ENCODE measurements at places on chromosomes 12 and 14. TPM values are rescaled to one million over a fixed set of nuclear protein-coding genes. Genes with fewer than 3 reads are reported as not detected.

Gene KERA
- total RNA-seq, result not detected

Gene SLC24A4
- total RNA-seq, result 0.06 TPM

Gene RFLNA
- total RNA-seq, result not detected

Gene IQSEC3
- not detected for total RNA-seq

Gene ADSS1
- total RNA-seq, result 41.1 TPM

Gene KLRC1
- total RNA-seq, result 0.29 TPM

Gene CLEC1A
- 0.49 TPM for total RNA-seq

Gene VWF
- 5.7 TPM for total RNA-seq

Gene JPH4
- 0.19 TPM for total RNA-seq

Gene FOXG1
- not detected for total RNA-seq

Gene CLEC6A
- not detected for total RNA-seq

Gene AKAP3
- total RNA-seq, result 0.72 TPM

Gene KLRC2
- not detected for total RNA-seq

Gene ASCL1
- 0.18 TPM for total RNA-seq

Gene KNTC1
- total RNA-seq, result 2.1 TPM

Gene TMEM63C
- total RNA-seq, result 0.18 TPM

Gene HOXC13
- not detected for total RNA-seq

Gene KMT2D
- total RNA-seq, result 28.6 TPM

Gene MYL2
- 0.73 TPM for total RNA-seq

Gene MGAT4C
- total RNA-seq, result 0.06 TPM

Gene RTN1
- 0.51 TPM for total RNA-seq

Gene NOVA1
- 0.12 TPM for total RNA-seq

Gene CD27
- total RNA-seq, result 0.60 TPM

Gene SELPLG
- 6.0 TPM for total RNA-seq

Gene BLOC1S1
- 97.2 TPM for total RNA-seq

Gene ENDOU
- not detected for total RNA-seq

Gene FUT8
- total RNA-seq, result 2.8 TPM

Gene AEBP2
- total RNA-seq, result 16.3 TPM

Gene RNASE3
- not detected for total RNA-seq

Gene GPR84
- total RNA-seq, result not detected

Gene CAPZA3
- total RNA-seq, result not detected

Gene UTP20
- 4.6 TPM for total RNA-seq

Gene GLT1D1
- 21.9 TPM for total RNA-seq

Gene USP44
- 0.22 TPM for total RNA-seq

Gene MGST1
- 2,327 TPM for total RNA-seq

Gene OR6C6
- not detected for total RNA-seq

Gene A2M
- 2,262 TPM for total RNA-seq

Gene AQP6
- not detected for total RNA-seq

Gene BCL11B
- 0.04 TPM for total RNA-seq

Gene PCED1B
- total RNA-seq, result 0.62 TPM

Gene MMP14
- total RNA-seq, result 8.7 TPM

Gene SERPINA1
- total RNA-seq, result 38,163 TPM
